HuH-7 (cell line): ENCODE measurements at places on chromosomes 11 and 22.
A peak's percentile ranks its signal among the peaks of the same experiment; 100 is the strongest.

GRCh38 chr11:116412118-116412889, 360.5 kb downstream of the BUD13 start:
- no peak for DNase-seq

- no peak for DNase-seq
Observed at GRCh38 chr22:19110646-19111045, 11.6 kb downstream of the DGCR2 start.

DNA sequence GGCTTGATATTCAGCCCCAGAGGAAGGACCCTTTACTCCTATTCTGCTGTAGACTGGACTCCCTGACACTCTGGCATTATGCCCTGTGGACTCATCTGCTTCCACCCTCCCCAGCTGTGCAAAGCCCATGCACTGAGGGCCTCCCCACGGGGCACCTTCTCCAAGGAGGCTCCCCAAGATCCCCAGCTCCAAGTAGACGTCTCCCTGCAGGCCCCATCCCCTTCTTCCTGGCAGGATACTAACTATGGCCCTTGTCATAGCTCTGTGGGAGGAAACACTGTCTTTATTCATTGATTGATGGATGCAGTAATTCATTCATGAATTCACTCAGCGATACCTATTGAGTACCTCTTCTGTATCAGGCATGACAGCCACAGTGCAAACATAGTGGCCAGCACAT, 15.3 kb upstream of the APOL6 start:
- DNase-seq: no peak

DNA sequence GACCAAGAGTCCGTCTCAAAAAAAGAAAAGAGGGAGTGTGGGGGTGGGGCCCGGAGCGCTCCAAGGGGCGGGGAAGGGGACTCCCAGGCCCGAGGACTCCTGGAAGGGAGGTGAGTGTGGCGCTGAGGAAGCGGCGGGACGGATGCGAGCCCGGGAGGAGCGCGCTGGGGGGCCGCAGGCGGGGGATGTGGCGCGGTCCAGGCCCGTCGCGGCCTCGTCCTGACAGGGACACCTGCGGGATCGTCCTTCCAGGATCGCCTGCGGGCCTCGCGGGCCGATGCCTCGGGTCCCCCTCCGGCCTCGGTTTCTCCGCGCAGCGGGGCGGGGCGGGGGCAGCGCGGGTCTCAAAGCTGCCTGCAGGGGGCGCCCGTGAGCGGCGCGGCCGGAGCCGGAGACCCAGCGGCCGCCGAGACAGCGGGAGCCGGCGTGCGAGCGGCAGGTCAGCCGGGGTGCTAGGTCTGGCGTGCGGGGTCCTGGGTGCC, 3.8 kb upstream of the ADORA2A start:
- peak; percentile 93 for DNase-seq

DNA sequence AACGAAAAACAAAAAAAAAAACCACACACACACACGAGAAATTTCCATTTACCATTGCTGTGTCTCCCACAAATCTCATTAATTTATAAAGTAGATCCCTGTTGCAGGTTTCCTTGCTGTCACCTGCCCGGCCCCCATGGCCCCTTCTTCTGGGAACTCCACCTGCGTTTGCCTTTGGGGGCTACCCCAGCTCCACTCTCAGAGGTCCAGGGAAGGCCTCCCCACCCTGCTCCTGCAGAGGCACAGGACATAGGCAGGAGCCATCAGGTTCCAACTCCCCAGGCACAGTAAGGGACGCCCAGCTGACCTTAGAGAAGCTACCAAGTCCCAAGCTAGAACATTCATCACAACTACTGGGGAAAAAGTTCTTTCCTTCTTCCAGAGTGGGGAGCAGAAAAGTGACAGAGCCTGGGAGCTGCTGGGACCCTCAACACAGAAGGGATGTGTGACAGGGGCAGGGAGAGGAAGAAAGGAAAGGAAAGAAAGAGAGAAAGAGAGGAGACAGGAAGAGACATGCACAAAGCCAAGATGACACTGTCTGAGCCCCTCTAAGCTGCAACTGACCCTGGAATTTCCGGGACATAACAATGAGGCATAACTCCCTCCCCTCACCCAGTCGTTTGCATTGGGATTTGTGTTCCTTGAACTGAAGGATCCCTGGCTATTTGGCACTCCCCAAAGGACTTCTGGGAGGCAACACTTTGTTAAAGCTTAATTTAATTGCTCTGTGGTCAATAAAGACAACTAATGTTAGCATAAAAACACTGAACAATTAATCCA, 175.7 kb downstream of the SHANK2 start:
- no peak for DNase-seq

- DNase-seq: no peak
Observed at GRCh38 chr11:124891373-124891861, 6.2 kb downstream of the ROBO4 start.

- no peak for DNase-seq
Observed at GRCh38 chr22:44341431-44342346, 28.9 kb upstream of the SHISAL1 start.

- DNase-seq: no peak
Observed at GRCh38 chr11:58787903-58788302, 56.2 kb upstream of the GLYAT start.

DNA sequence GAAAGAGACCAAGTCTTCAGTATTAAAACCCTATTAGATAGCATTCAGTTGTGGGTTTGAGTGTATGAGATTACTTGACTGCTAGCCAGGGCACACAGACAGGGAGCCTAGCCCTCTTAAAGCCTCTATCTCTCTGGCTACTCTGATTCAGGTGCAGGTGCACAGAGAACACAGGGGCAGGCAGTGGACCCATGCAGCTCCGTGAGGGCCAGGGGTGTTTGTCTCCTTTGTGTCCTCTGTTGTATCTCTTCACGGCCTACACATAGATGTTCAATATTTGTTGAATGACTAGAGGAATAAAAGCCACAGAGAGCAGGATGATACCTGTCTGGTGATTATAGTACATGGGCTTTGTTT, 21.5 kb upstream of the AIFM3 start:
- no peak for DNase-seq

GRCh38 chr22:47191671-47192650, 429.5 kb downstream of the TBC1D22A start:
- no peak for DNase-seq

DNA sequence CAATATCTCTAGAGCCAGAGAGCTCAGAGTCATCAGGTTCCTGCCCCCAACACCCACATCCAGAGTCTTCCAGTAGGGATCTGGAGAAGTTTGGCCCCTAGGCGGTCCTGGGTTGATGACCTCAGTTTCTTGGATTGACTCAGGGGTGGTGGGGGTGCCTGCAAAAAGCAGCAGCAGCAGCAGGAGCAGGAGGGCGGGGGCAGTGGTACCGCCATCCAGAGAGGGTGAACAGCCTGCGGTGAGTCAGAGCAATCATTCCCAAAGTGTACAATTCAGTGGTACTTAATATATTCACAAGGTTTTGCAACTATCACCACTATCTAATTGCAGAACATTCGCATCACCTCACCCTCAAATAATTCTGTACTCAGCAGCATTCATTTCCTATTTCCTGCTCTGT, 9.9 kb upstream of the SEC14L3 start:
- DNase-seq: no peak

- DNase-seq: no peak
Observed at GRCh38 chr11:88434333-88434976, 96.9 kb upstream of the CTSC start.

GRCh38 chr11:34140149-34140548, 34.7 kb downstream of the NAT10 start:
- DNase-seq: no peak

DNA sequence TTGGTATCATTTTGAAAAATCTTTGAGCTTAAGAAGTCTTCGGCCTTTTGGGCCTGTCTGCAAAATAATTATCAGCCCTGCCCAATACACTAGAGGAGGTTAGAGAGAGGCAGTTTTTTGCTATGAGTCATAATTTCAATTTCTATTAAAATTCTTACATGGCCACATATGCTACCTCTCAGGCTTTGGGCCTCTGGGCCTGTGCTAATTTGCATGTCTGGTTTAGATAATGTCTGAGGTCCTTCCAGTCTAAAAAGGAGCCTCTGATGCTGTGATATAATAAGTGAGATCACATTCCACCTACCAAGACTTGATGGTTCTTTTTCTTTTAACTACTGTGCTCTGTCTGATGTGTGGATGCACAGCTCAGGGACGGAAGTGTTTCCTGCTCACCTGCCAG, 70.8 kb downstream of the KCNJ1 start:
- DNase-seq: no peak

GRCh38 chr11:19344661-19345518, 104.1 kb upstream of the E2F8 start:
- DNase-seq: peak; percentile 26

GRCh38 chr11:88484873-88485621, 147.5 kb upstream of the CTSC start:
- peak; percentile 22 for DNase-seq

DNA sequence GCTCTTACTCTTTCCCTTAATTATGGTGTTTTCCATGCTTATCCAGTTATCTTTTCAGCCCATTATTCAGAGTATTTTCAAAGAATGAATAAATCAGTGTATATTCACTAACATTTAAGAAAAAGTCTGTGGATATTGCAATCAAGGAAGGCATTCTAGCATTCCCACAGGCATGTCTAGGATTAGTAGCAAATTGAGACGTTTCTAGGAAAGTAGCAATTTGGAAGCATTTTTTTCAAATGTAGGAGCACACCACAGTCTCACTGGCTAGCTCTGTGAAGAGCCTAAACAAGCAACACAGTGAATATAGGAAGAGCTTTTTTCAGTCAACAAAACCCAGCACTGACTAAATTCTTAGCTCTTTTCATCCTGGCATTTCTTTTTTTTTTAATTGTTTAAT, 65.4 kb downstream of the CCDC34 start:
- DNase-seq: no peak

GRCh38 chr11:12123273-12123672, 12.9 kb downstream of the MICAL2 start:
- DNase-seq: no peak

GRCh38 chr11:79019975-79020374, 420.9 kb downstream of the TENM4 start:
- DNase-seq: no peak

GRCh38 chr22:42156121-42156520, 25.5 kb upstream of the CYP2D6 start:
- DNase-seq: no peak

DNA sequence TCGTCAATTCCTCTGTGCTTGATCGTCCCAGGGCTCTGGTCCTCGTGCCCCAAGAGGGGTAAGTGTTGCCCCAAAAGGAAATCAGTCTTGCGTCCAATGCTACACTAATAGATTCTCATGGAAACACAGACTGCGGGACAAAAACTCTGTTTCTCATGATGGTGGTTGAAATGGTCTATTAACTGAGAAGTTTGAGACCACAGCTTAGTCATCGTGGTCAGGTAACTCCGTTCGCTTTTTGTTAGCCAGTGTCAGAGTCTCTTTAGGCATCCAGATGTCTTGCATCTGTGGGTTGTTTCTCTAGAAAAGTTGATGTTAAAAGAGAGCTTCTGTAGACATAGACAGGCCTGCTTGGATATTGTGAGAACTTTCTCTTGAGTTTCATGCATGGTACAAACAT, 104.6 kb upstream of the SORL1-AS1 start:
- no peak for DNase-seq

- DNase-seq: no peak
Observed at GRCh38 chr11:69076129-69076791, 27.5 kb downstream of the TPCN2 start.

- no peak for DNase-seq
Observed at GRCh38 chr22:28375761-28376534, 303.7 kb downstream of the TTC28 start.

DNA sequence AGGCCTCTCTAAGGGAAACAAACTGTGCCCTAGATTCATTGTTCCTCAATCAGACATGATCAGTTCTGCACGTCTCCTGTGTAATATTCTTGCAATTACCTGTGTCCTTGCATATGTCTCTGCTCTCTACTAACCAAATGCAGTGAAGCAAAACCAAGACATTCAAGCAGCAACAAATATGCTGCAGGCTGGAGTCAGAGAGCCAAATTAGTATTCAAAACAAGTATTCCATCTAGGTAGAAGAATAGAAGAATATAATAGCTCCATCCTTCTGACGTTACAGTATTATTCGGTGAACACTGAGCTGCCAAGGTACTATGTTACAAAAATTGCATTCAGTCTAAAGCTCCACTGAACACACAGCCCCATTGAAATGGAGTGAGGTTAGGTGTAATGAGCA, 51.8 kb downstream of the SLN start:
- no peak for DNase-seq

DNA sequence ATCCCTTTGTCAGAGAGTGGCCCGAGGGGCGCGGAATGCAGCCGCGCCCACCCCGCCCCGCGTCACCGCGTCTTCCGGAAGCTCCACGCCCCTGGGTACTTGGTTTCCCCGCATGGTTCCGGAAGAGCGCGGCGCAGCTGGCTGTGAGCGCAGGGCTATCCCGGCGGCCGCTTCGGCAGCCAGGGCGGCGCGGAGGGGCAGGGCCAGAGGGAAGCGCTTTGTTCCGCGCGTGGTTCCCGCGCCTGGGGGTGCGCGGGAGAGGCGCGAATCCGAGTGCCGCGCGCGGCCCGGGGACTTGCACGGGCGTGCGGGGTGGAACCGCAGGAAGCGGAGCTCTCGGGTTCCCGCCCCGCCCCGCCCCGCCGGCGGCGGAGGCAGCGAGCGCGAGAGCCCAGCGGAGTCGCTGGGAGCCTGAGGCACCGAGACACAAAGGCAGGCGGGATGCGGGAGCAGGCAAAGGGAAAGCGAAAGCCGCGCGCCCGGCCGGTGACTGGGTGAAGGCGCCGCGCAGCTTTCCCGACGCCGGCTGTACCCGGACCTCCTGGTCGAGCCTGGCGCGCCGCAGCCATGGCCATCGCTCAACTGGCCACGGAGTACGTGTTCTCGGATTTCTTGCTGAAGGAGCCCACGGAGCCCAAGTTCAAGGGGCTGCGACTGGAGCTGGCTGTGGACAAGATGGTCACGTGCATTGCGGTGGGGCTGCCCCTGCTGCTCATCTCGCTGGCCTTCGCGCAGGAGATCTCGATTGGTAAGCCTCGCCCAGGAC, at the start of gene PANX1:
Gene PANX1 (plus strand): TSS at position 96 of the 766 bp plus-strand sequence. CDS start 472 bp downstream, at position 568.
- peak; percentile 79 for DNase-seq

GRCh38 chr22:17113600-17113999, 7.6 kb downstream of the TMEM121B start:
- no peak for DNase-seq

DNA sequence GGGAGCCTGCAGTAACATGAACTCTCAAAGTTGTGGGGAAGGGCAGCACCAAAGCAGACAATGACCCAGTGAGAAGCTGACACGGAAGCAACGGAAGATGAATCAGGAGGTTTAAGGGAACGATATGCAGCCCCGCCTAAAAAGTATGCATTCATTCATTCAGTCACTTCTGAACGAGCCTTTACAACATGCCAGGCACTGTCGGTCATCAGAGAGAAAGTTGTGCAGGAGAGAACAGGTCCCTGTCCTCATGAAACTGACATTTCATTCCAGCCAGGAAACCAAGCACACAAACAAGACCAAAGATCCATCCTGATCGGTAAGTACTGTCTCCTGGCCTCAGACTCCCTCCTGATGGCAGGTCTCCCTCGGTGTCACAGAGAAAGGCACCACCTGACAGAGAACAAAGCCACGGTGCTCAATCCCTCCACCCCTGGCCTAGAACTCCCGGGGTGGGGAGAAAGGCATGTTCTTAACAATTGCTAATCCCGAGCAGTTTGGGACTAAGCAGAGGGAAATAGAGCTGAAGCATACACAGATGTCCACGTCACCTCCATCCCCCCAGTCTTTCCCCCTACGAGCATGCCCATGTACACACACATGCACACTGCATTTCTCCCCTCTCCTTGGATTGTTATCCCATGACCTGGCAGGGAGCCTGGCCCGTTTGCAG, 49.3 kb downstream of the LRFN4 start:
- no peak for DNase-seq
